ENCODE measurements at places on chromosomes 5 and 9.

DNA sequence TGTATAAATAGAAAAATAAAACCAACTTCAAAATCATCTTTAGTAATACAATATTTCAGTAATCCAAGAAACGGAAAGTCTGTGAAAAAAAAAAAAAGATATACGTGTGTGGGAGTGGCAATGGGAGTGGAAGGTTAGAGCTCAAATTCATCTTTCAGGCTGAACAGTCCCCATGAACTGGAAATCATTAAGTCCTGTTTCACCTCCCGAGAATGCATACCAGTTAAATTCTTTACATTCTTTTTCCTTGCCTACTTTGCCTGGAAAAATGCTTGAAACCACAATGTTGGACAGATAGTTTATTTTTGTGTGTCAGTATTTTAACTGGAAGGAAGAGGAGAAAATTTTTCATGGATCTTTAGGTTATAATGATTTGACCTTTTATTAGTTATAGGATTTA, 166.8 kb downstream of the MUSK start:
- DNase-seq: peak; percentile 43

GRCh38 chr5:123262216-123262823, 160.9 kb downstream of the CEP120 start:
- DNase-seq: no peak

DNA sequence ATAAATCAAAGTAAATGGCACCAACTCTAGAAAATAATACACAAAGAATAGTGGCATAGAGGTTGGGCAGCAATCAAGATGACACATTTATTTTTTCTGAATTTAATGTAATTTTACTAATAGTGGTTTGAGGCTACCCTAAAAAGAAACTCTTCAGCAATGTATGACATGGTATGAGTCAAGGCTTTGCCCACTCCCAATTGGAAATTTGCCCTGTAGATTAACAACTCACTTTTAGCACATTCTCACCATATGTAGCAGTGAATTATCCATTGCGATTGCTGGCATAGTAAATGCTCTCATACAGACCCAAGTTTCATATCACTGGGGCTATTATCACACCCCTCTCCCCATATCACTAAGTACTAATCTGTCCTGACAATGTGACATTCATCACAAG, 832.1 kb upstream of the ZNF608 start:
- DNase-seq: no peak

- no peak for DNase-seq
Observed at GRCh38 chr9:95770653-95771131, 104.8 kb upstream of the ERCC6L2 start.

GRCh38 chr5:33793836-33794549, 97.8 kb downstream of the ADAMTS12 start:
- DNase-seq: no peak

GRCh38 chr5:157747766-157748700, 4.5 kb downstream of the LSM11 start:
- no peak for DNase-seq

GRCh38 chr9:94084314-94084713, at the start of gene PTPDC1:
PTPDC1 (plus strand) TSS chr9:94084464; CDS start chr9:94084531, 67 bp downstream.
- peak; percentile 33 for DNase-seq

DNA sequence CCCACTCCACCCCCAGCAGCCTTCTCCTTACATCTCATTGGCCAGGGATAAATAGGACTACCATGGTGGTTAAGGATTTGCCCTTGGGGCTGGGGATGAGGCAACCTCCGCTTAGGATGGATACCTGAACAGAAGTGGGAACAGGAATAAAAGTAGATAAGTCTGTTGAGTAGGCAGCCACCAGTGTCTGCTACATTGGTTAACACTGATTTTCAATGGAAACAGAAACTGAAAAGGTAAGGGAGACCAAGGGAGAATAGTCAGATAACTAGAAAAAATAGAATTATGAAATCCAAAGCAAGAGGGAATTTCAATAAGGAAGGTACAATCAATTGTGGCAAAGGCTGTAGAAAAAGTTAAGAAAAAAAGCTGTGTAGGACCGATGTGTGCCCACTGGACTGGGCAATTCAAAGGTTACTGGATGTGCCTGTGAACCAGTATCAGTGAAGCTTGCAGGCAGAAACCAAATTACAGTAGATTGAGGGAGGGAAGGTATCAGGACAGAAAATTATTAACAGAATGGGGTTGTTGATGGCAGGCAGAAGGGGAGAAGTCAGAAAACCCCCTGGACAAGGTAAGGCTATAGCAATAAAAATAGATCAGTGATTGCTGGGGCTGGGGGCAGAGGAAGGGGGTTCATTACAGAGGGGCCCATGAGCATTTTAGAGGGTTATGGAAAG, 48.7 kb downstream of the DNAJC21 start:
- no peak for DNase-seq

DNA sequence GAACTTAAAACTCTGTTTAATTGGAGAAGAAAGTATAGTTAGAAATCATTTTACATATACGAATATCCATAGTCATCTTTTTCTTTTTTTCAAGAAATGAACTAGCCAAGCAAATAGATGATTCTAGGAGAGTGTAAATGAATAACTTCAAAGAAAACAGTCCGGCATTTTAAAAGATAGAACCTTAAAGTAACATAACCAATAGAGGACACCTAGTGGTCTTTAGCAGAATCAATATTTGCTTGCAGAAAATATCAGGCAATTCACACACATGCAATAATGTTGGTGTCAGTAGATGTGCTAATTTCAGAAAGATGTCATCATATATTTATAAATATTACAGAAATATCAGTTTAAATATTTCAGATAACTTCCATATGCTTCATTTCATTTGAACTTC, 57.1 kb downstream of the HCN1 start:
- DNase-seq: no peak

DNA sequence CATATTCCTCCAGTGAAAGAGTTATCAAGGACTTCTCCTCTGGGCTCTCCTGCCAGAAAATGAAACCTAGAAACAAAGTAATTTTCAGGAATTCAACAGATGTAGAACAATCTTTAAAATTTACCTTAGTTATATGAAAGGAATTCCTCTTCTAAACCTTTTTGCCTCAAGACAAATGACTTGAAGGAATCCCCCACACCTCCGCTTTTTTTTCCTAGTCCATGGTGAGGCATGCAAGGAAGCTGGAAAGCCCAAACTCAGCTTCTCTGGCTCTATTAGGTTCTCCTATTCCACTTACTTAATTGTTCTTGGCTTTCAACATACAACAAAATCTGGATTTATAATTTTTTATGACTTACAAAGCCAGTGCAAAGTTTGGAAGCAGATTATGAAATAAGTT, 27.2 kb downstream of the C6 start:
- DNase-seq: no peak

DNA sequence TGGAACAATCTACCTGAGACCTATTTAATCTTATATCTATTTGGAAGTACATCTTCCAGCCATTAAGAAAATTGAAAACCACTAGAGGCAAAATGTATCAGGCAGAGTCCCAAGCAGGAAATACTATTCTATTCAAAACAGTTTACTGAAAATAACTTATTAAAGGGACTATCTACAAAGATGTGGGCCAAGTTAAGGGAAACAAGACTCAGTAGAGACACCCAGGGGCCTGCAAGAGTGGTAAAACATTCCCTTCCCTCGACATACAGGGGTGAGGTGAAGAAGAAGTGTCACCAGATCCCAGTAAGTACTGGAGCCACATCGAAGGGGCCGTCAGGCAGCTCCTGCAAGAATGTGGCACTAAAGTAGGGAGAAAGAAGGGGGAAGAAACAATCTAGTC, 12.1 kb upstream of the NRG2 start:
- DNase-seq: no peak

DNA sequence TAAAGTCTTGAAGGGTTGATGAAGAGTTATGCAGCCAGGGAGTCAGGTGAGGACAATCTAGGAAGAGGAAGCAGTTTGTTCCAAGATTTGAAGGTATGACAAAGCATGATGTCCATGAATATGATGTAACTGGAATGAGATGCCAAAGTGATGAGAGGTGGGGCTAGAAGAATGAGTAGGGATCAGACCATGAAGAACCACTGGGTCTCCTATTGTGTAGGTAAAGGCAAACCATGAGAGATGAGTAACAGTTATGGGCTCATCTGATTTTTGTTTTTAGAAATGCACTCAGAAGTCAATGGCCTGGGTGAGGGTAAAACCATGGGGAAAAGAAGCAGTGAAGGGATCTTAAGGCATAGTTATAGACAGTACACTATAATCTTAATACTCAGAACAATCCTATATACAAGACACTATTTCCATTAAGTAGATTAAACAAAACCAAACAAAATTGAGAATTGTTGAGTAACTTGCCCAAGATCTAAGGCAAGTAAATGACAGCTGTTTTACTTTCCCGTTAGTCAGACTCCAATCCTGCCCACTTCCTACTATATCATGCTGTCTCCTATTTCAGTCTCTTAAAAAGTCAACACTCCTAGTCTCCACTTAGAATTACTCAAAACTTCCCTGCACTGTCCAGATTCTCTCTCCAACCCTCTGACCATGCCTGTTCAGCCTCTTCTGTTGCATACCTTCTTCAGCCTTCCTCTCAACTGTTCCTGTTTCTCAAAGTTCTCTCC, 393.8 kb upstream of the MEF2C start:
- DNase-seq: no peak

DNA sequence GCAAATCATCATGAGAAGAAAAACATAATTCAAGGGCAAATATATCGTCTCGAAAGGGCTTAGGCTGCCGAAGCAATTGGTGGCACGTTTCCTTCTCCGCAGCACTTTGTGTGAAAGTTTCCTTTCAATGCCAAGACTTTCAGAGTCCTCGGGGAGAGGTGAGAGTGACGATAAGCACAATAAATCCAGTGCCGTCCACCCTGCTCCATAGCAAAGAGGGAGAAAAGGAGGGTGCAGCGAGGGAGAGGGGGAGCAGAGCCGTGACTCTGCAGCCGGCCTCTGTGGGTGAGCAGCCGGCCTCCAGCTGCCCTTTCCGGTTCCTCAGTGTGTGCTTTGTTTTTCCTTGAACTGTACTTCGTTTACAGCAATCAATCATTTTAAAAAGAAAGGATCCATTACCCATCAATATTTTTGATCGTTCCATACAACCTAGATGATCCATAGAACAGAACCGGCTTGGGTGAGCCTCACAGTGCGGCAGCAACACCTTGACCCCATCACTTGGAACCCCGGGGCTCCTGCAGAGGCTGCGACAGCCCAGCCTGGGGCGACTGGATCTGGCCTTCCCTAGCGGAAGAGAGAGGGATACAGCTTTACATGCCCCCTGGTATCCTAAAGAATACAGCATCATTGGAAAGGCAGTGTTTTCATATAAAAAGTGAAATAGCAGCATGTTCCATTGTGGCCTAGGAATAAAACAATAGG, 247.0 kb upstream of the IRX4 start:
- no peak for DNase-seq

DNA sequence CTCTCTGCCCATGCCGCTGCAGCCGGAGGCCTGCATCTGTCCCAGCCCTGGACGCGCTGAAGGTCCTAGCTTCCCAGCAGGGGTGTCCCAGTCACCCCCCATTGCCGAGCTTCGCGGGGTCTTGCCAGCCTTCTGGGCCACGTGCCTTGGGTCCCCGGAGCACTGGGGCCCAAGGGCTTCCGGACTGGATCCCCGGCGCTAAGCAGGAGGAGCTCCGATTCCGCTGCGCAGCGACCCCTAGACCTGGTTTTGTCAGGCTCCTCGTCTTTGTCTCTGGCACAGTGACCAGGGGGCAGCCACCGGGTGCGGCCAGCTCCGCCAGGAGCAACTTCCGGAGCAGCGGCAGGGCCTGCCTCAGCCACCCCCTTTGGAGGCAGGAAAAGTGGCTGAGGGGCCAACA, 3.3 kb upstream of the IRX1 start:
- DNase-seq: no peak

All from A549 (cell line).